Testis (tissue), 5 donors: ENCODE measurements at places on chromosomes 3 and 15. TPM values are rescaled to one million over a fixed set of nuclear protein-coding genes. Genes with fewer than 3 reads are reported as not detected.

DNA sequence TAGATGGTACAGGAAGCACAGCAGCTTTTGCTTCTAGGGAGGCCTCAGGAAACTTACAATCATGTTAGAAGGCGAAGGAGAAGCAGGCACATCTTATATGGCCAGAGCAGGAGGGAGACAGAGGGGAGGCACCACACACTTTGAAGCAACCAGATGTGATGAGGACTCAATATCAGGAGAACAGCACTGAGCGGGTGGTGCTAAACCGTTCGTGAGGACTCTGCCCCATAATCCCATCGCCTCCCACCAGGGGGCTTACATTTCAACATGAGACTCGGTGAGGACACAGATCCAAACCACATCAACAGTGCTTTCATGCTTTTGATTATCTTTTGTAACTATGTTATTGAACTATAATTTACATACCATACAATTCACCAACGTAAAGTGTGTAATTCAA lies 7.6 kb upstream of the TMEM44 start:
- no peaks in the 10 kb centered on the region for H3K27me3 ChIP-seq
- H3K36me3 ChIP-seq, result no peaks in the 10 kb centered on the region
- no peak for DNase-seq
- H3K4me1 ChIP-seq, result no peaks in the 10 kb centered on the region
- H3K27ac ChIP-seq, result no peak overlapping the region
- H3K4me3 ChIP-seq, result no peak overlapping the region

DNA sequence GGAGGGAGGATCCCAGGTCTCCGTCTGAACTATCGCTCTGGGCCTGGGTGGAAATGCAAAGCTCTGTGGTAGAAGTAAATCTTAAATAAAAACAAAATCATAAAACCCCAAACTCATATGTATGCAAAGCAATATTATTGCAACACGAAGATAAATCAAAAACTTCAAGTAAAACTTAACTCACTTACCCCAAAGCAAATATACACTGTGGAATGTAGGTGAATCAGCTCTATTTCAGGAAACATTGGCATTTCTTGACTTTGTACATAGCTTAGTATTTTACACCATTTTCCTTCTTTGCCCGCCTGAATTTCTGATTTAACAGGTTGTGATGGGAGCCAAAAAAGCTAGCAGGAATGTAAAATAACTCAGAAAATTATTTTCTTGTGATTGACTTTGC lies 126.2 kb downstream of the TPRG1 start:
- H3K36me3 ChIP-seq, result no peaks in the 10 kb centered on the region
- no peak for DNase-seq
- no peaks in the 10 kb centered on the region for H3K27me3 ChIP-seq
- H3K4me1 ChIP-seq, result no peaks in the 10 kb centered on the region

The GOLGA8N gene
- polyA plus RNA-seq, result 35.3 TPM

- no peak overlapping the region for H3K27ac ChIP-seq
- no peaks in the 10 kb centered on the region for H3K27me3 ChIP-seq
- H3K36me3 ChIP-seq, result no peaks in the 10 kb centered on the region
- no peak for DNase-seq
These were observed 441.5 kb upstream of the ARHGEF26 start for GRCh38 chr3:153679714-153680113.

The HACD2 gene
- 34.8 TPM for polyA plus RNA-seq

DNA sequence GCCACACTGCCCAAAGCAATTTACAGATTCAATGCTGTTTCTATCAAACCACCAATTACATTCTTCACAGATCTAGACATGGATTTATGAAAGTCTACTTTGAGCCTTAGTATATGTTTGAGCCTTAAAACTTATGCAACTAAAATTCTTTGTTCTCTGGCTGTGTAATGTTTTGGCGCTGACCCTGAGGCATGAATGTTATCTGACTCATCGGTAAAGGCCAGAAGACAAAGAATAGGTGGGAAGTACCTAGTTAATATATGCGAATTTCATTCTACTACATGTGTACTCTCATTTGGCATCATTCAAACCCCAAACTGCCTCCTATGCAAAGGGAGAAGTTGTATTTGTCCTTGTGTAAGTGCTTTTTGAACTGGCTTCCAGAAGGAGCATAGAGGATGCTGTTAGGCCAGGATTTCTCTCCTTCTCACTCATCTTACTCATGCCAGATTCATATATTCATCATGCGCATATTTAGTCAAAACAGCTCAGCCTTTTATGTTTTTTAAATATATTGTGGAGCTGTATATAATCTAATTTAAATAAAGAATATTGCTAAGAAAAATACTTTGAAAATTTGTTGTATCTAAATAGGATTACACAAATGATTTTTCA lies 204.2 kb downstream of the NFKBIZ start:
- H3K4me1 ChIP-seq, result no peaks in the 10 kb centered on the region
- H3K27me3 ChIP-seq, result no peaks in the 10 kb centered on the region
- no peak overlapping the region for H3K4me3 ChIP-seq
- no peaks in the 10 kb centered on the region for H3K36me3 ChIP-seq

The SYNPR gene
- polyA plus RNA-seq, result not detected
